ENCODE measurements at places on chromosomes 1 and 21.

DNA sequence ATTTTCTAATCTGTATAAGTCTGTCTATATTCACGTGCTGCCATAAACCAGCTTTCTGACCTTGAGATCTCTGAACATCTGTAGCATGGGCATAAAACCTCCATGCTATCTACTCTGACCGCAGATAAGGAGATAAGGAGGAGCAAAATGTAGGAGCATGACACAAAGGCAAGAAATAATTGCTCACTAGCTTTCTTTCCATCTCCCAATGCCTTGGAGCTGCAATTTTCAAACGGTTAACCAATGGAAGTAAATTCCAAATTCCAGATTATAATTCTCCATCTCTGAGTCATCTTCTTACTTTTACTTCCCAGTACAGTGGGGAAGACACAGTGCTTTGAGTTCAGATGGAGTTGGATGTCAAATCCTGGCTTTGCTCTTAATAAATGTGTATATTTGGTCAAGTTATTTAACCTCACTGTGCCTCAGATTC is 41.6 kb downstream of the CD58 start:
- no peak for DNase-seq

- no peak for DNase-seq
Observed at GRCh38 chr1:52364235-52364839, 1.7 kb downstream of the CC2D1B start.

- DNase-seq = no peak
Observed at GRCh38 chr1:217881607-217882332, 250.6 kb downstream of the SPATA17 start.

- no peak for DNase-seq
Observed at GRCh38 chr1:199857108-199857507, 170.4 kb upstream of the NR5A2 start.

DNA sequence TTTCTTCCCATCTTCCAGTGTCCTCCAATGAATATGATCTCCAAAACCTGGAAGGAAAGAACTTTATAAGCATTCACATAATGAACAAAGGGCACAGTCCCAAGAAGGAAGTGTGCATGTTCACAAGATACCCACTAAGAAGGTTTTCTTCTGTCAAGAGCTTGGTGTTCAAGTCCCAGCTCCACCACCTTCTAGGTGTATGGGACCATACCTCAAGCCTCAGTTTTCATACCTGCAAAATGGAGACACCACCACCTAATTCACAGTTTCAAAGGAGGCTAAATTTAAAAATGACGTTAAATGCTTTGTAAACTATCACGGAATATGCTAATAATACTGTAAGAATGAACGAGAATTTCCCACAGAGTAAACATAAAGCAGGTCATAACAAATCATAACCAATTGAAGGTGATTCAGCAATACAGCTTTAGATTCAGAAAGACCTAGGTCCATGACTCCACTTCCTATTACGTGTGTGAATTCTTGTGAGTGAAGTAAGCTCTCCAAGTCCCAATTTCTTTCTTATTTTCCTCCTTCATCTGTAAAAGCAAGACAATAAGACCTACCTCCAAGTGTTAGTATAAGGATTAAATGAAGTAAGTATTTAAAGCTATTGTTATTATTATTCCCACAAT is 8.1 kb upstream of the KTI12 start:
- DNase-seq = no peak

DNA sequence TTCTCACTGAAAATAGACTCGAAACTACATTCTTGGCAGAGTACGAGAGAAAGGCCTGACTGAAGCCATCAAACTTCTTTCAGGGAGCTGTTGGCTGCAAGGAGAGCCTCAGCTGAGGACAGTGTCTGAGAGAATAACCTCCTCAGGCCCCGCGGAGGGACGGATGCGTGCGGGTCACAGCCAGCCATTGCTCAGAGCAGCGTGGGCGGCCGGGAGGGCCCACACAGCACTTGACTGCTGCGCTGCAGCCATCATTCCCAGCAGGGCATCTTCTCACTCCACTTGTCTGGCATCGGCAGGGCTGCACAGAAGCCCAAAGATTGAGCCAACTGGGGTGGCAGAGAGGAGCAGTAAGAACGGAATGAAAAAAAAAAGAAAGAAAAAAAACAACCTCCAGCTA is 113.5 kb downstream of the XCL2 start:
- no peak for DNase-seq
